ENCODE measurements at places on chromosomes 6 and 20.

DNA sequence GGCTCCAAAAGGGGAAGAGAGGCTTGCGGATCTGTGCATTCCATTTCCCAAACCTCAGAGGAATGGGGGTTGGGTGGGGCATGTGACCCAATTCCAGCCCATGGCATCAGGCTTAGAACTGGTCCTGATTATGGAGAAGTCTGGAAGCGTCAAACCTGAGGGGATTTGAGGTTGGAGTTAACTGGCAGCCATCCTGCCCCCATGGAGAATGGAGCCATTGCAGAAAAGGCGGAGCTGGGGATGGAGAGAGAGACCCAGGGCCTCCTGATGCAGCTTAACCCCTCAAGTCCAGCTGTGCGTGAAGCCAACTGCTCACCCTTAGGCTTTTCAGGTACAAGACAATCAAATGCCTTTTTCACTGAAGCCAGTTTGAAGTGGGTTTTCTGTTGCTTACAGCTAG lies 9.9 kb upstream of the SDCBP2 start:
- no peak for DNase-seq

GRCh38 chr20:63656451-63656850 lies 1.7 kb upstream of the RTEL1 start:
- DNase-seq = no peak

GRCh38 chr6:45421709-45422502 lies 44.2 kb upstream of the SUPT3H start:
- peak; percentile 83 for DNase-seq

DNA sequence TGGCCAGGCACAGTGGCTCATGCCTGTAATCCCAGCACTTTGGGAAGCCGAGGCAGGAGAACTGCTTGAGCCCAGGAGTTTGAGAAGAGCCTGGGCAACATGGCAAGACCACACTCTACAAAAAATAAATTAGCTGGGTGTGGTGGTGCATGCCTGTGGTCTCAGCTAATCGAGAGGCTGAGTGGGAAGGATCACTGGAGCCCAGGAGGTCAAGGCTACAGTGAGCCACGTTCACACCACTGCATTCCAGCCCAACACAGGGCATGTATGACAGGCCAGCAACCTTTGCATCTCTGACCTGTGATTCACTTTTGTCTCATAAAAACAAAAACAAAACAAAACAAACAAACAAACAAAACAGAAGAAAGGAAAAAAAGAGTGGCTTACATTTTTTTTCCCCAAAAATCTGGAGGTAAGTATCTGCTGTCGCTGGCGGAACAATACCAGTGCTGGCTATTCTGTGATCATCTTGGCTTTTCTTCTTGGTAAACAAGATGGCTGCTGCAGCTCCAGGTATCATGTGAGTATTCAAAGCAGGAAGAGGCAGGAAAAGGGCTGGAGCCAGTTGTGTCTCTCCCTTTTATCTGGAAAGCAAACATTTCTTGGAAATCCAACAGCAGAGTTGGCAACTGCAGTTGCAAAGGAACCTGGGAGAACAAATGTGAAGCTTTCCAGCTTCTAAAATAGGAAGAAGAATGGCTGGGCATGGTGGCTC lies 40.4 kb upstream of the ZMYND8 start:
- DNase-seq = no peak

GRCh38 chr20:48261398-48261910 lies 476.2 kb upstream of the SULF2 start:
- no peak for DNase-seq

GRCh38 chr20:45020236-45020886 lies 54.0 kb downstream of the STK4 start:
- DNase-seq = no peak

DNA sequence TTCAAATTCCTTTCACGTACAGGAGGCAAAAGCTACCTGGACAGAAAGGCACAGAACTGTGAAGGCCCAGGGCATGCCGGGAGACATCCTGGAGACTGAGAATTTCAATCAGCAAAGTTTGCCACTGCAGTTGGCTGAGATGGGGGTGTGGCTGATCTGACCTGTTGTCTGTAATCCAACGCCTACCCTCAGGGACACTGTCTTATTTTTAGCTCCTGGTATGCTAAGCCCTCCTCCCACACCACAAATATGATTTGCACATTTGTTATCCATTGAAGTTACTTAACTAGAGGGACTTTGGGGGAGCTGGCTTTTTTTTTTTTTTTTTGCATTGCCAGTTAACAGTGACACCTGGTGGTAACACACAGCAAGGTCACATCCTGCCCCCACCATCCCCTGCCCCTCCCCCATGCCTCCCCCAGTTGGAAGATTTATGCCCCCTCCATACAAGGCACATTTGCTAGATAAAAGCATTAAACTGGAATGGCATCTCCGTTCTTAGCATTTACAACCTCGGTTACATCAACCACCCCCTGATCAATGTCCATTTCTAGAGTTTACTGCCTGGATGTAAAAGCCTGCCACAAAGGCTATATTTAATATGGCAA lies 40.4 kb downstream of the TTI1 start:
- no peak for DNase-seq
